ENCODE measurements at places on chromosomes 6 and 20.

GRCh38 chr6:30493643-30494250 lies 4.4 kb downstream of the HLA-E start:
- peaks cover 43% of the 10 kb centered on the region for H3K36me3 ChIP-seq
- DNase-seq: no peak
- peak overlapping the region; percentile 93 for H3K4me3 ChIP-seq

DNA sequence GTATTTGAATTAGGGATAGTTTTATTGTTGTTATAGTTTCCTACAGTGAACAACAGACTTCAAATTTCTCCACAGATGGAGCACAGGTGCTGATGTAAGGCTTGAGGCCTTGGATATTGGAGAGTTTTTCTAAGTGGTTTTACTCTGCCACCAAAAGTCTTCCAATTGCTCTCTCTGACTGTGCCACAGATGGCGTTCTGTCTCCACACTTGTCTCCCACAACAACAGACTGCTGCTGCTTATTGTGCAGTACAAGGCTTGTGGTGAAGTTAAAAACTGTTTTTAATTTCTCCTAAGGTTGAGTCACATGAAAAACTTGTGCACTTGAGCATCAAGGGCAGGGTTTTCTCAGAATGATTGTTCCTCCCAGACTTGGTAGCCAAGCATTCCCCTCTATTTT lies 460.9 kb upstream of the KHDRBS2 start:
- H3K4me1 ChIP-seq: no peaks in the 10 kb centered on the region
- no peak overlapping the region for H3K4me3 ChIP-seq
- H3K36me3 ChIP-seq: no peaks in the 10 kb centered on the region
- no peak overlapping the region for H3K27ac ChIP-seq
- no peak for DNase-seq

DNA sequence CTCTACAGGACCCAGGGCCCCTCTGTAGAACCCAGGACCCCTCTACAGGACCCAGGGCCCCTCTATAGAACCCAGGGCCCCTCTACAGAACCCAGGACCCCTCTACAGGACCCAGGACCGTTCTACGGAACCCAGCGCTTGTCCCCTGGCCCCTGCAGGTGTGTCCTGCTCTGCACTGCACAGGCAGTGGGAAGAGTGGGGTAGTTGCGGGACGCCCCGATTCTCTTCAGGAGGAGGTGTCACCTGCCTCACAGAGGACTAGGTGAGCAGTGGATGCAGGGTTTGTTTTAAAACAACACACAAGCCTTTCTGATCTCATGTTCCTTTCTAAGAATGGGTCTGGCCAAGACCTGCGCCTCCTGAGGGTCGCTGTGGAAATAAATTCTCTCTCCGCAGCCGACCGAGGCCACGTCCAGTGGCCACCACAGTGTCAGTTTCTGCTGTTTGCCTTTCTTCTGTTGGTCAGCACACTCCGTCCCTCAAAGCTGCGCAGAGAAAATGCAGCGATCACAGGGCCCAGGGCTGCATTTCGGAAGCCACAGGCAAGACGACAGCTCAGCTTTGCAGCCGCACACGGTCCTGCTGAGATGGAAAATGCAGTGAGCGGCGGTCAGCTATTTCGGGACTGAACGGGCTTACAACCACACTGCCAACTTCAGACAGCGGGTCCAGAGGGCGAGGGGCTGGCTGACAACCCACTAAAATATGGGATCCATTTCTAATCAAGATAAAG lies 135.2 kb downstream of the DLL1 start:
- H3K4me1 ChIP-seq: peaks cover 21% of the 10 kb centered on the region
- no peak overlapping the region for H3K27ac ChIP-seq
- H3K36me3 ChIP-seq: no peaks in the 10 kb centered on the region
- no peak overlapping the region for H3K4me3 ChIP-seq
- peaks cover 12% of the 10 kb centered on the region for H3K27me3 ChIP-seq
- no peak for DNase-seq

GRCh38 chr6:166775180-166775922 lies 148.3 kb upstream of the RPS6KA2 start:
- H3K36me3 ChIP-seq: no peaks in the 10 kb centered on the region
- no peak overlapping the region for H3K4me3 ChIP-seq
- H3K27me3 ChIP-seq: no peaks in the 10 kb centered on the region
- no peak overlapping the region for H3K27ac ChIP-seq
- peak; percentile 63 for DNase-seq
- H3K4me1 ChIP-seq: no peaks in the 10 kb centered on the region

GRCh38 chr6:156283091-156283490 lies 494.1 kb upstream of the ARID1B start:
- no peak overlapping the region for H3K4me3 ChIP-seq
- H3K4me1 ChIP-seq: no peaks in the 10 kb centered on the region
- no peaks in the 10 kb centered on the region for H3K27me3 ChIP-seq
- H3K27ac ChIP-seq: no peak overlapping the region
- DNase-seq: no peak

GRCh38 chr20:13344671-13345070 lies 123.6 kb downstream of the ISM1 start:
- H3K36me3 ChIP-seq: no peaks in the 10 kb centered on the region
- H3K27me3 ChIP-seq: no peaks in the 10 kb centered on the region
- no peak for DNase-seq
- H3K4me3 ChIP-seq: no peak overlapping the region

GRCh38 chr6:11291582-11291981 lies 59.1 kb upstream of the NEDD9 start:
- H3K4me3 ChIP-seq: peak overlapping the region; percentile 17
- H3K27me3 ChIP-seq: no peaks in the 10 kb centered on the region
- H3K4me1 ChIP-seq: no peaks in the 10 kb centered on the region
- H3K36me3 ChIP-seq: no peaks in the 10 kb centered on the region
- H3K27ac ChIP-seq: peak overlapping the region; percentile 56

- H3K27ac ChIP-seq: no peak overlapping the region
- no peaks in the 10 kb centered on the region for H3K4me1 ChIP-seq
- peaks cover 11% of the 10 kb centered on the region for H3K27me3 ChIP-seq
- no peak for DNase-seq
- H3K36me3 ChIP-seq: no peaks in the 10 kb centered on the region
These were observed 44.9 kb downstream of the LRFN2 start for GRCh38 chr6:40542175-40542764.

DNA sequence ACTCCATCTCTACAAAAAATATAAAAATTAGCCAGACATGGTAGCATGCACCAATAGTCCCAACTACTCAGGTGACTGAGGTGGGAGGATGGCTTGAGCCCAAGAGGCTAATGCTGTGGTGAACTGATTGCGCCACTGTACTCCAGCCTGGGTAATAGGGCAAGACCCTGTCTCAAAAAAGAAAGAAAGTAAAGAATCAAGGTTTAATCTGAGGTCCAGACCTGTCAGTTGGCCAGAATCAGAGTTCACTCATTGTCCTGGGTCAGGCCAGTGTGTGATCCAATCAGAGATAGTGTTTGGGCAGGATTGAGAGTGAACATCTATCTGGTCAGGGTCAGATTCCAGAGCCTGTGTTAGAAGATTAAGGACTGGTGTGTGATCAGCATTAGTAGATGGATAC lies 15.5 kb downstream of the TMEM63B start:
- no peaks in the 10 kb centered on the region for H3K4me1 ChIP-seq
- H3K27ac ChIP-seq: no peak overlapping the region
- DNase-seq: no peak
- peaks cover 98% of the 10 kb centered on the region for H3K36me3 ChIP-seq
- H3K4me3 ChIP-seq: no peak overlapping the region
- H3K27me3 ChIP-seq: no peaks in the 10 kb centered on the region

GRCh38 chr6:121309768-121310469 lies 24.4 kb downstream of the TBC1D32 start:
- no peak overlapping the region for H3K4me3 ChIP-seq
- H3K4me1 ChIP-seq: no peaks in the 10 kb centered on the region
- no peaks in the 10 kb centered on the region for H3K36me3 ChIP-seq
- no peaks in the 10 kb centered on the region for H3K27me3 ChIP-seq
- no peak for DNase-seq
- no peak overlapping the region for H3K27ac ChIP-seq

DNA sequence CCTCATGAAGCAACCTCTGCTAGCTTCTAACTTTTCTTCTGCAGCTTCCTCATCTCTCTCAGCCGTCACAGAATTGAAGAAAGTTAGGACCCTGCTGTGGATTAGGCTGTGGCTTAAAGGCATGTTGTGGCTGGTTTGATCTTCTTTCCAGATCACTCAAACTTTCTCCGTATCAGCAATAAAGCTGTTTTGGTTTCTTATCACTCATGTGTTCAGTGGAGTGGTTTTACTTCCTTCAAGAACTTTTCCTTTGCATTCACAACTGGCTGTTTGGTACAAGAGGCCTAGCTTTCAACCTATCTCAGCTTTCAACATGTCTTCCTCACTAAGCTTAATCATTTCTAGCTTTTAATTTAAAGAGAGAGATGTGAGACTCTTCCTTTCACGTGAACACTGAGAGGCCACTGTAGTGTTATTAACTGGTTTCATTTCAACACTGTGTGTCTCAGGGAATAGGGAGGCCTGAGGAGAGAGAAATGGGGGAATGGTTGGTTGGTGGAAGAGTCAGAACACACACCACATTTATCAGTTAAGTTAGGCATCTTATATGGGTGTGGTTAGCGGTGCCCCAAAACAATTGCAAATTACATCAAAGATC lies 17.2 kb downstream of the ZSCAN23 start:
- no peak for DNase-seq
- no peaks in the 10 kb centered on the region for H3K27me3 ChIP-seq
- no peaks in the 10 kb centered on the region for H3K36me3 ChIP-seq
- H3K4me3 ChIP-seq: no peak overlapping the region
- no peaks in the 10 kb centered on the region for H3K4me1 ChIP-seq

- no peak for DNase-seq
- no peaks in the 10 kb centered on the region for H3K36me3 ChIP-seq
- no peak overlapping the region for H3K4me3 ChIP-seq
- H3K27ac ChIP-seq: no peak overlapping the region
- H3K27me3 ChIP-seq: no peaks in the 10 kb centered on the region
These were observed 42.4 kb upstream of the GCLC start for GRCh38 chr6:53587291-53587690.

GRCh38 chr20:51400051-51400926 lies 142.2 kb downstream of the NFATC2 start:
- H3K27ac ChIP-seq: peak overlapping the region; percentile 49
- no peak for DNase-seq
- H3K27me3 ChIP-seq: no peaks in the 10 kb centered on the region
- H3K36me3 ChIP-seq: no peaks in the 10 kb centered on the region
- H3K4me3 ChIP-seq: no peak overlapping the region

DNA sequence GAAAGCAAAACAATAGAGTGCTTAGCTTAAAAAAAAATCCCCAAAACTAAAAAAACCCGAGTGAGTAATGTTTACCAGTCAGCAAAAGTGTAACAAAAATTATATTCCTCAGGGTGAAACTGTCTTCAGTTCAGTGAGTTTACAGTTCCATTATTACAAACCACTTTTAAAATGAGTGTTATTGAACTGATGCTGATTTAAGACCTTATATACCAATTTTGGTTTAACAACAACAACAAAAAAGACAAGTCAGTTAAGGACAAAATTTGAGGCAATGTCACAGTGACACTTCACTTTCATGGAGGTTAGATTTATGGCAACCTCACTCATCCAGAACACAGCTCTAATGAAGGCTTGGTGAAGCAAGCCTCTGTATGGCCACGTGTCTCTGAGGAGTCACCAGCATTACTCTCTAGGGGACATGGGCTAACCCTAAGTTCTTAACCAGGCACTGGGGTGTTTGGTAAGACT lies 630.8 kb downstream of the PHF3 start:
- H3K27ac ChIP-seq: no peak overlapping the region
- H3K36me3 ChIP-seq: no peaks in the 10 kb centered on the region
- H3K4me3 ChIP-seq: no peak overlapping the region
- no peak for DNase-seq
- no peaks in the 10 kb centered on the region for H3K27me3 ChIP-seq

DNA sequence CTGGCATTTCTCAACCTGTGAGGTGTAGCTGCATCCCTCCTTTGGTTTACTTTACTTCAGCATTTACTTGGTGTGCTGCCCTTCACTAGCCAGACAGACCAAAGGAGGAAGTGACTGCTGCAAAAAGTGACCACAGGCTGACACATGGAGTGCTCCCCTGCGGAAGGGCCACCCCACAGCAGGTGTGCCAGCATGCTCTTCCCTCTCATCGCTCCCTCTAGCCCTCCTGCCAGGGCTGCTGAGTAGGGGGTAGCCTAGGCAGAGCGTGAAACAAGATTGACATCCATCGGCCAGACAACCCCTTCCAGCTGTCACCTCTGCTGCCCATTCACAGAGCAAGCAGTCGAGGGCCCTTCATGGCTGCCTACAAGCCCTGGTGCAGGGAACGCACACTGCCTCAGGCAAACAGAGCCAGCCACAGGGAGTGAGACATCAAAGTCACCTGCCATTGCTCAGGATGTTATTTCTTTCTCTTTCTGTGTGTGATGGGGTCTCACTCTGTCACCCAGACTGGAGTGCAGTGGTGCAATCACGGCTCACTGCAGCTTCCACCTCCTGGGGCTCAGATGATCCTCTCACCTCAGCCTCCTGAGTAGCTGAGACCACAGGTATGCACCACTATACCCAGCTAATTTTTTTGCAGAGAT lies 102.0 kb upstream of the RPS6KA2 start:
- no peaks in the 10 kb centered on the region for H3K27me3 ChIP-seq
- H3K36me3 ChIP-seq: no peaks in the 10 kb centered on the region
- H3K4me3 ChIP-seq: no peak overlapping the region
- no peak overlapping the region for H3K27ac ChIP-seq
- H3K4me1 ChIP-seq: no peaks in the 10 kb centered on the region

DNA sequence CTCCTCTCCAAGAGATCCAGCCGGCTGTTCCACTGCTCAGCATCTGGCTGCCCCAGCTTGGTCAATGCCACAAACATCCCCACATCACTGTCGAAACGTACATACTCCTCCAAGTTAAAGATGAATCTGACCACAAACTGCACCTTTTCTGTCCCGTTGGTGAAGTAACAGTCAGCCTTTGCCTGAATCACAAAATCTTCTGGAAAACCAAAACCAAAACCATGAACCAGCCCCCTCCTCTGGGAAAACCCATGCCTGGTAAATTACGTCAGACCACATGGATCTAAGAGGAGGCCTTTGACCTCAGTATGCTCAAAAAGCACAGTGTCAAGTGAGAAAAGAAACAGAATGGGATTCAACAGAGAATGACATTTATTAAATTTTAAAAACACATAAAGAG lies 1.7 kb downstream of the HLA-DOB start:
- H3K4me3 ChIP-seq: no peak overlapping the region
- H3K27ac ChIP-seq: no peak overlapping the region
- no peaks in the 10 kb centered on the region for H3K4me1 ChIP-seq
- no peaks in the 10 kb centered on the region for H3K36me3 ChIP-seq

All from lower lobe of right lung (tissue), 2 donors.